Hypothalamus (tissue), 51 donors: ENCODE measurements at places on chromosomes 1 and 21.

DNA sequence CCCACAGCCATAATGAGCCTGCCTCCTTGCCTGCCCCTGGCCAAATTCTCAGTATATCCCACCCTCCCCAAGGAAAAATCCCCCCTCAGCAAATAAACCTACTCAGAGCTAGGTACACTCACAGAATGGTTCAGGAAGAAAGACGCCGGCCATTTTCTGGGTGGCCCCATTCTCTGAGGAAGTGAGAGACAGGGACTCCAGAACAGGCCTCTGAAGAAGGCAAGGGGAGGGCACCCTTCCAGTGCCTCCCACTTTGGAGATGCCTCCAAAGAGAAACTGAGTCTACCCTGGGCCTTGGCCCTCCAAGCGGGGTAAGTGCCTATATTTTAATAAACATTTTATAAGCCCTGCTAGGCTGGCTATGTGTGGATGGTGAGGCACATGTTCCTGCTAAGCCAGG is 2.3 kb downstream of the PACC1 start:
- DNase-seq, result no peak

- DNase-seq, result no peak
These were observed at the start of gene TFAP2E for GRCh38 chr1:35573198-35574124. Gene TFAP2E, plus strand, starts transcription at chr1:35573314. Its CDS starts 264 bp downstream, at chr1:35573578.

DNA sequence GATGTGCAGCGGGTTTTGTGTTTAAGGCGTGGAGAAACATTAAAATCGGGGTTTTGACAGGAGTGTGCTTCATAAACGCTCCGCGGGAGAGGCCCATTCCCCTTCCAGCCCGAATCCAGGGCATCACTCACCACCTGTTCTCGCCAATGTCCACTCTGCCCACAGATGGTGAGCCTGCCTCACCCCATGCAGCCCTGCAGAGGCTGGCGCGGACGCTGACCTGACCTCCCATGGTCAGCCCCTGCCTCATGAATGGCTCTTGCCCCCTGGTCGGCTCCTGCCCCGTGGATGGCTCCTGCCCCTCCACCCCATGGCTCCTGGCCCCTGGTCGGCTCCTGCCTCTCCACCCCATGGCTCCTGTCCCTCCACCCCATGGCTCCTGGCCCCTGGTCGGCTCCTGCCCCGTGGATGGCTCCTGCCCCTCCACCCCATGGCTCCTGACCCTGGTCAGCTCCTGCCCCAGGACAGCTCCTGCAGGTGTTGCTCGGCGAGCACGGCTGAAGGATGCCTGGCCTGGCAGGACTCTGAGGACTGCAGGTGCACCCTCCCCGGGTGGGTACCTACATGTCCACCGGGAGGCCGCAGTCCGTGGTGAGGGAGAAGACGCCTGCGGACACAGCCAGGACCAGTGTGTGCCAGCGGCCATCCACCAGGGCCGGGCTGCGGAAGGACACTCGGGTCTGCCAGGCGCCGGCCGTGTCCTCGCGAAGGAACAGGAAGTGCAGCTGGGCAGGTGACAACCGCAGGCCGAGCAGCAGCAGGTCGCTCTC is 6.7 kb downstream of the KRTAP10-1 start:
- DNase-seq, result no peak

GRCh38 chr21:19343711-19344110 is 940.1 kb upstream of the TMPRSS15 start:
- DNase-seq, result no peak

DNA sequence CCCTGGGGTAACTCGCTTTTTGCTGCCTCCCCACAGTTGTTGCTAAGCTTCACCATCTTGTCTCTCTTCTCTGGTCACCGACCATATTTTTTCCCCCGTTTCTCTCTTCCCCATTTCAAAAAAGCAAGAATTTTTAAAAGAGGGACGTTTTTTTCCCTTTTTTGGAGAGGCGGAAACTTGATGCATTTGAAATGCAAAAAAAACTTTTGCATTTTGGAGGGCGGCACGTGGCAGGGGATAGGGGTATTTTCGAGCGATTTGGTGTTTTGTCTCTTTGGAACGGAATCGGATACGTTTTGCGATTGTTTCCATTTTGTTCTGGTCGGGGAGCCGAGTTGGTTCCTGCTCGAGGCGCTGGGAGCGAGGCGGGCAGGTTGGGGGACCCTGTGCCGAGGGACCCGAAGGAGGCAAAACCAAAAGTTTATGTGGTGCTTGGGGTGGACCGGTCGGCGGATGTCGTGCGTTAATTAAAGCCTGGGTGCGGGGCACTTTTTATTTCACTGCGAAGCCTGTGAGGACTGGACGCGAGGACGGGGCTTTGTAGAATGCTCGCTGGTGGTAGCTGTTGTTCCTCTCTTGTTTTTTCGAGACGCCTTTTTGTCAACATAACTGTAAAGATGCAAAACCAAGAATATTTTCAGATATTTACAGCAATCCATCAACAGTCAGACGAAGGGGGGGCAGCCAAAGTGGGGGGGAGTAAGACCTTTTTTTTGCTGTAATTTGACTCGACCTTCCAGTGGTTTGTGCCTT is 884 bp downstream of the H3-3A start:
- DNase-seq, result peak; percentile 41

GRCh38 chr1:22812092-22812880 is 101.6 kb downstream of the EPHB2 start:
- no peak for DNase-seq

DNA sequence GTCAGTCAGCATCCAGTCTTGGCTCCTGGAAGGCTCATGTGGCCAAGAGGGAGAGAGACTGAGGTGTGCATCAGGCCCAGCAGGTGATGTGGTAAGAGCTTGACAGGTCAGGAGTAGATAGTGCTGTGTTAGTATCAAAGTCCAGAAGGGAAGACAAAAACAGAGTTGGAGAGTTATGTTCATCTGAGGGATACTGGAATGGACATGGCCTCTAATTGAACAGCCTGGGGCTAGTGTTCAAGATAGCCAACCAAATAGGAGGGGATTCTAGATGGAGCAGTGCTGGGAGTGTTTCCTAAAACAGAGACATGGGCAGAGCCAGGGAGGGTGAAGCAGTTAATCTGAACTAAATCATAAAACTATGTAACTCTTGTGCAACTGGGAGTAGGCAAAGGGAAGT is 120.7 kb upstream of the MARK1 start:
- no peak for DNase-seq

DNA sequence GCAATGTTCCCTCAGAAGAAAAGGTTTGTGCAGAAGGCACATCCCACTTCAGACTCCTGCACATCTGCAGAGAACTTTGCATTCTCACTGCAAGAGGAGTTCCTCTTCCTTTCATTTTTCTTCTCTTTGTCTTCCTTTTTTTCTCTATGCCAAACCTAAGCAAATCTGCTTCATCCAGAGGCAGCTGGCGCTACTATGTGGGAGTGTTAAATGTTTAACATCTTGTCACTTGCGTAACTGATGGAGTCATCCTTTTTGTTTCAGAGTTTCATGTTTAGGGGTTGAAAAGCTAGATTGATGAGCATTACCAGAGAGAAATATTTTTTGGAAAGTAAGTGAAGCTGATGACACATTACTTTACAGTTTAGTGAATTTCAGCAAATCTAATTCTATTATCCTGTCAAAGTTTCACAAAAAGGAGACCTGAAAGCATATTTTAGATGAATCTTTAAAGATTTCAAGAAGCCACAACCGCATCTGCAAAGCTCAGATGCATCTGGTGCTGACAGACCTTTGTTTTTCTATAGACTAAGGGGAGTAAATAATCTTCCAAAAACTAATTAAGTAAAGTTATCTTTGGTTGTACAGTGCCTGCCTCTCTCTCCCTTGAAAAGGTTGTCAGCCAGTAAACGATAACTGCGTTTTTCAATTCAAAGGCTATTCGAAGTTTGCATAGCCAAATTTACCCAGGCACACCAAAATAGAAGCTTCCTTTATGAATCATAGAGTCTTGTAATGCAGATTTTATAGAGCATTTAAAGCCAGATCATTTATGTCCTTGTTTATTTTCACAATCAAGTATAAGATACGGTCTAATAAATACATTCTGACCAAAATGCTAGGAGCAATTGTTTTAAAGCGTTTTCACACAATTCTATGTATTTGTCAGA is 1.2 kb upstream of the LRRC53 start:
- DNase-seq, result no peak

DNA sequence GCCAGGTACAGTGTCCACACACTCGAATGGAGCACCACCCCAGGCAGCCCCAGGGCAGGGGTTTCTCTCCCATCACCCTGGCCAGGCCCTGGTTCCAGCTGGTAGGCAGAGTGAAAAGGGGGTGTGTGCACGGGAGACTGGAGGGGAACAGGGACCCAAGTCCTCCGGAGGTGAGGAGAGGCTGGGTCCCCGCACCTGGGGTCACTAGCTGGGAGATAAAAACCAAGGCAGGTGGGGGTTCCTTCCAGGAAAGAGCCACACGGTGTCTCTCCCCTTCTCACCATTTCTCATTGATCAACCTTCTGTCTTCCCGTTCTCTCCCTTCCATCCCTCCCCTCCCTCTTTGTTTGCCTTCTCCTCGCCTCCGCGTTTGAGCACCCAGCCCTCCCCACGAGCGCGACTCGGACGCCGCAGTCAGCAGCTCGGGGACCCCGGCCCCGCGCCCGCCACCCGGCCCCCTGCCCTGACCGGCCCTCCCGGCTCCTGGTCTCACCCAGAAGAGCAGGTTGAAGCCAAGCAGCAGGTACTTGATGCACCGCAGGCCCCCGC is 358 bp downstream of the TSPAN2 start:
- DNase-seq, result no peak

DNA sequence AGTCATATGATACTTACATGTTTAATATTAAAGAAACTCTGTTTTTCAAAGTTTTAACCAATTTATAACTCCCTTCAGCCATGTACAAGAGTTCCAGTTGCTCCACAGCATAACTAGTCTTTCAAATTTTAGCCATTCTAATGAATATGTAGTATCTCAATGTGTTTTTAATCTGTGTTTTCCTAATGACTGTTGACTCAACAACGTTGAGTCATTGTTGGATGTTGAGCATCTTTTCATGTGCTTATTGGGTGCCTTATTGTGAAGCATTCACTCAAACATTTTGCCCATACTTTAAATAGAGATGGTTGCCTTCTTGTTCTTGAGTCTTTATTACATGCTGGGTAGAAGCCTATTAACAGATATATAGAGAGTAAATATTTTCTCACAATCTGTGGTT is 240.2 kb upstream of the LYPLAL1 start:
- no peak for DNase-seq

GRCh38 chr1:193321242-193321840 is 134.9 kb upstream of the B3GALT2 start:
- DNase-seq, result no peak

DNA sequence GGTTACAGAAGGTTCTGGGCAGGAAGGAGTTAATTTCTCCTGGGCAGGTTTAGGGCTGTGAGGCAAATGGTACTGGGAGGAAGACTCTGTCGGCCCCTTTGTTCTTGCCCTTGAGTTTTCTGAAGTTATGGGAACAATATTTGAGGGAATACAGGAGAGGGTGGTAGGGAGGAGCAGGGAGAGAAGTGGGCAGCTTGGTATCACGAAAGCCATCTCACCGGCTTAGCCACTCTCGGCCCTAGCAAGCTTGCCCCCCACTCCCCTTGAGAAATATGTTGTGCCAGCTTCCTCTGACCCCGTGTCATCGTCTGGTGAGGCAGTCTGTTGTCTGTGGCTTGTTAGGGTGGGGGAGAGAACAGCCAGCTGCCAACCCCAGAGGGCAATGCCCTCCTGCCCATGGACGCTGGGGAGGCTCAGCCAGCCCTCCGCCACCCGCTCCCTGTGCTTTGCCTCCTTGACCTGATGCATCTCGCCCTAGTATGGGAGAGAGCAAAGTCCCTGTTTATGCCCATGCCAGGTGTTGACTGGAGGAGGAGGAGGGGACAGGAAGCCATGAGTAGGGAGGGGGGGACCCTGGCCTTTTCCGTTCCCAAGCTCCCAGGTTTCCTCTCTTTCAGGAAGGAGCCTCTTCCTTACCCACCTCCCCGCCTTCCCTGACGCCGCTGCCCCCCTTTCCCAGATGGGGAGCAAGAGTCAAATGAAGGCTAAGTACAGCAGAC is 1.2 kb downstream of the EFNA1 start:
- DNase-seq, result no peak

- no peak for DNase-seq
These were observed 59.6 kb downstream of the CAMK2N1 start for GRCh38 chr1:20426371-20426770.

GRCh38 chr1:37399205-37399604 is 75.2 kb upstream of the ZC3H12A start:
- DNase-seq, result no peak

DNA sequence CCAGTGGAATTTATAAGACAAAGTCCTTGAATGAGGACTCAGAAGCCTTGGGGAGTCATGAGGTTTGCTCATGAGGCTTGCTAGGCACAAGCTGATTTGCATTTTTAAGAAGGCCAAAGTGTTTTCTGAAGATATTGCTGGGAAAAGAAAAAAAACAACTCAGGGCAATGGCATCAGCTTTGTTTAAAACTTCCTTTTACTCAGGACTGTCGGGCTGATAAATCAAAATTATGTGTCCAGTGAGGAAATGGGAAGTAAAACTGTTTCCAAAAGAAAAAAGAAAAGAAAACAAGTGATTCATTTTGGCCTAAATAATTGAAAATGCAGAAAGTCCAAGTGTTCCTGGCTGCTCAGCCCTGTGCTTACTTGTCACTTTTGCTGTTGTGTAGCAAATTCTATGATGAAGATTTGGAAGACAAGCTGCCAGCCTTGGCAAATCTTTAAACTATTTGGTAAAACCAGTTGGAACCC is 282.4 kb downstream of the HLX start:
- DNase-seq, result no peak

DNA sequence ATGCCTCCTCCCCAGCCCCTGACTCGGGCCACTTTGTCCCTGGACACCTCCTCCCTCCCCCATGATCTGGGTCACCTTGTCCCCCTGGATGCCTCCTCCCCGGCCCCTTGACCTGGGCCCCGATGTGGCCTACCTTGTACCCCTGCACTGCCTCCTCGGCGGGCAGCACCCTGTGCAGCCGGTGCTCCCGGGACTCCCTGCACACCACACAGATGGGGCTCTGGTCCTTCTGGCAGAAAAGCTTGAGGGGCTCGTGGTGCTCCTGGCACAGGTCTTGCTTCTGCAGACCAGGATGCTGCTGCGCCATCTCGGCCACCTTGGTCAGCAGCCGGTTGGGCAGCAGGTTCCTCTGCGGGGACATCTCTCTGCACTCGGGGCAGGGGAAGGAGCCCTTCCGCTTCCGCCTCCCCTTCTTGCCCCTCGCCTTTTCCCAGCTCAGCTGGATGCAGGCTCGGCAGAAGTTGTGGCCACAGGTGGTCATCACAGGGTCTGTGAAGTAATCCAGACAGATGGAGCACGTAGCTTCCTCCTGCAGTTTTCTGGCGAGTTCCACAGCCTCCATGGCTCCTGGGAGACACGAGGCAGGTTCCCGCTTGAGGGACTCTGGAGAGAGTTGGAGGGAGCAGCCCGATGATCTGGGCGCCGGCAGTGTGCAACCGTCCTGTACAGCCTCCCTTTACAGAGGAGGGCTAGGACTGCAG is 2.0 kb downstream of the TRIM17 start:
- no peak for DNase-seq

GRCh38 chr1:221141096-221141495 is 261.9 kb downstream of the HLX start:
- no peak for DNase-seq

DNA sequence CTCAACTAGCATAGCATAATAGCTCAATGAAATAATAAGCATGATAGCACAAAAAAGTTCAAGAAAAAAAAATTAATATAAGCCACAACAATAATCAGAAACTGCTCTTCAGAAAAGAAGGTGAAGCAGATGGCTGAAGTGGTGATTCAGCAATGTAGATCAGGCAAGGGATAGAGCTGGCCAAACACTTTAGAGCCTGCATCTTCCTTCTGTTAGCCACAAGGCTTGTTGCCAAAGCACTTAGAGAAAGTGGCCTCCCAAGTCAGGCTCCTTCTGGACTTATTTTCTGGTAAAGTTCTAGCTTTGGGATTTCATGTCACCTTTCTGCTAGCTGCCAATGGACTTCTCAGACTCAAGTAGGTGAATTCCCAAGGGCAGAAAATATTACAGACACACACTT is 60.3 kb upstream of the C1orf87 start:
- DNase-seq, result no peak

GRCh38 chr1:8687039-8687438 is 130.4 kb downstream of the RERE start:
- no peak for DNase-seq
